ENCODE measurements at places on chromosomes 4 and X.

DNA sequence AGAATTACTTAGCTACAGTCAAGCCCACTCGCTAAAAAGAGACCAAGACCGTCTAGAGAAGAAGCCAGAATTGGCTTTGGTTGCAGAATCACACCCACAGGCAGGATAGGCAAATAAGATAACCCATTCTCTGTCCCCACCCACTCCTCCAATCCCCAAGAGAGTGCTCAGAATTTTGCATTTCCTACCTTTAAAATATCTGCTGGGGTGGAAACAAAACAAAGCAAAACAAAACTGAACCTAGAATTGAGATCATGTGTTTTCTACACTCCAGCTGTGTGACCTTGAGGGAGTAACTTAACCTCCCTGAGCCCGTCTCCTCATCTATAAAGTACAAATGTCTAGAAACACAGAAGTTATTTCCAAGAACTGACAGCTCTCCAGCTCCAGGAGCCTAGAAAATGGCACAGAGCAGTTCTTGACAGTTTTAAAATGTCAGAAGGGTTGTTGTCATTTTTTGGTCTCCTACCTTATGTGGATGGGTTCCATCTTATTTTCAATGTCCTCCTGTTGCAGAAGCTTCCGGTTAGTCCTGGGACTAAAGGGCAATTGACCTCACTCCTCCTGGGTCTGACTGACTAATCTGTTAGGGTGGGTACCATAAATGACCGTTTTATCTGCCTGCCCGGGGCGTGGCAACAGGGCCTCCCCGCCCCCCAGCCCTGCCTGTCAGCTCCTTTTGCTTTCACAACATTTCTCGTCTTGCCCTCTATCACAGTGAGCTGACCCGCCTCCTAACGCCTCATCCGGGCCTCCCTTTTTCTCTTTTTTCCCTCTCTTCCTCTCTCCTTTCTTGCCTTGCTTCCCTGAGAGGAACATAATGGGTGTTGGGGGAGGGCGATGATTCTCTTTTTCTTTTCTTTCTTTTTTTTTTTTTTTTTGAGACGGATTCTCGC, 114.0 kb downstream of the RBM47 start:
- DNase-seq = peak; percentile 84

- no peak for DNase-seq
Measured at GRCh38 chrX:13864264-13864663, 47.4 kb upstream of the GPM6B start.

DNA sequence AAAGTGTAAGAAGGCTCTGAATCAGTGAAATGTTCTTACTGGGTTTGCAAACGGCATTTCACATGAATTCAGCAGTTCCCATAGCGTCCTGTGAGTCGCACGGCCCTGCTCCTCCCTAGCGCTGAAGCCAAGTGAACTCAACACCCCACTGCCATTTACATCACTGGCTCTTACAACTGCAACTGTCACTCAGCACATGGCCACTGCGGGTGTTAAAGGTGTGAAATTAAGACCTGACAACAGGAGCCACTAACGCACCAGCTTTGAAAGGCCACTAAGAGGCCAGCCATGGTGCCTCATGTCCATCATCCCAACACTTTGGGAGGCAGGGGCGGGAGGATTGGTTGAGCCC, 31.7 kb downstream of the RNF212 start:
- no peak for DNase-seq

DNA sequence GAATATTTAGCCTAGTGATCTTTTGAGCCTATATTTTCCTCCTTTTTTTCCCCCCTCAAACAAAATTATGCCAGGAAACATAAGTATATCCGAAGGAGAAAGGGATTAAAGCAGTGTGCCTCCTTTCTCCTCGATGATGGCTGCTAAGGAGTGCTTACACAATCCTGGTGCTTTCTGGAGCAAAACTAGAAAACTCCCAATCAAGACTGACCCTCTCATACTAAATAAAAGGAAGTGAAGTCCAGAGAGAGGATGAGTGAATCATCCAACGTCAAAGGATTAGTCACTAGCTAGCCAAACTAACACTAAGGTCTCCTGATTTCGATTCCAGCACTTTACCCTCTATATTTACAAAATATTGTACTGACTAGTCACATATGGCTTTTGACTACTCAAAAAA, 146.8 kb downstream of the PPP3CA start:
- no peak for DNase-seq

DNA sequence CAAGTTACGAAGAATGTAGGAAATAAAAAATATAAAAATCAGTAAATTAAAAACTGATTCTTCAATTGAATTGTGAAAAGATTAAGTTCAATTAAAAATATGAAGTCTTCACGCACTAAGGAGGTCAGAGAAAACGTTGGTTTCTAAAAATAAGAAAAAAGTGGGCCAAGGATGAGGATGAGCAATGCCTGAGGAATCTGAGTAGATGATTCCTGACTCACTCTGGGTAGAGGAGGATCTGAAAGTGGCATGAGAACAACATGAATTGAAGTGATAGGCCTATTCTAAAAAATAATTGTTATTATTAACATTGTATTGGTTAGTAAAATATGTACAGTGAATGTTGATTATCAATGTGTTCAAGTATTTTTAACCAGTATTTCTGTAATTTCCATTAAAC, 444.2 kb downstream of the GRIA2 start:
- DNase-seq = no peak

DNA sequence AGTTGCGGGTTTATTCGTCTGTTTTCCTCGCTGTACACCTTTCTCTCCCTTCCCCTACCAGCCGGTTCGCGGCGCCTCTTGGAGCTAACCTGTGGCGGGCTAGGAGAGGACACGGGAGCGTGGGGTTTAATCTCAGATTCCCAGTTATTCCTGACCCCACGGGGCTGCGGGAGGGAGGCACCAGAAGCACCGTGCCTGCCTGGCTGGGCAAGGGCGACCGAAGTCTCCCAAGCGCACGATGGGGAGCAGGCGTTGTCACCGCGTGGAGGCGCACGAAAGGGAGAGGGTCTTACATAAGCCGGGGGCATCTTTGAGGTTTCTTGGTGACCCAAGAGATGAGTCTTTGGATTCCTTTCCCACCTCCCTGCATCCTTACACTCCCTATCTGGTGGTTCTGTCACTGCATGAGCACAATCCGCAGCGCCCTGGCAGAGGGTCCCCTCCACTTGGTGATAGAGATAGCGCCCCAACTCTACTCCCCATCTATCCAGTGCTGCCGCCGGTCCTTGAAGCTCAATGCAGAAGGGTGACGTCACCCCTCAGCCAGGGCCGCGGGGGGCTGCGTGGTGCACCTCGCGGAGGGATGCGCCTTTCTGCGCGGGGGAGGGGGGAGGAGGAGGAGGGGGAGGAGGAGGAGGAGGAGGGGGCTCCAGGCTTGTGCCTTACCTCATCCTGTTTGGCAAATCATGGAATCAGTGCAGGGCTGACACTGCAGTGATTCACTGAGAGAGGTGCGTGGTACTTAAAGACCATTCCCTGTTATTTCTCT, 793 bp downstream of the TSPAN7 start:
- DNase-seq = peak; percentile 16

DNA sequence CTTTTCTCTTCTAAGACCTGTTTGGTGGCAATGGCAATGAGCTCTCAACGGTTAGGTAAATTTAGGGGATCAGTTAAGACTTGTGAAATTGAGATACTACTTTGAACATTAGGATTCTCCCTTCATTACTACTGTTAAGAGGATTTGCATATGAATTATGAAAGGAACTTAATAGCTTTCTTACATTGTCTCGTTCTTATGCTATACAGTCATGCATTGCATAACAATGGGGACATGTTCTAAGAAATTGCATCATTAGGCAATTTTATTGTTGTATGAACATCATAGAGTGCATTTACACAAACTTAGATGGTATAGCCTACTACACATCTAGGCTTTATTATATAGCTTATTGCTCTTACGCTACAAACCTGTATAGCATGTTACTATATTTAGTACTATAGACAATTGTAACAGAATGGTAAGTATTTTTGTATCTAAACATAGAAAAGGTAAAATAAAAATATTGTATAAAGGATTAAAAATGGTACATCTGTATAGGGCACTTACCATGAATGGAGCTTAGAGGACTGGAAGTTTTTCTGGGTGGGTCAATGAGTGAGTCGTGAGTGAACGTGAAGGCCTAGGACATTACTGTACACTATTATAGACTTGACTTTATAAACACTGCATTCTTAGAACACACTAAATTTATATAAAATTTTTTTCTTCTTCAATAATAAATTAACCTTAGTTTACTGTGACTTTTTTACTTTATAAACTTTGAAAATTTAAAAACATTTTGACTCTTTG, 62.5 kb downstream of the PAQR3 start:
- DNase-seq = no peak

Data from B cell (primary cell).